ENCODE measurements at places on chromosomes 12 and 14.

GRCh38 chr14:88128816-88129215 is 123.9 kb downstream of the GPR65 start:
- DNase-seq: no peak

DNA sequence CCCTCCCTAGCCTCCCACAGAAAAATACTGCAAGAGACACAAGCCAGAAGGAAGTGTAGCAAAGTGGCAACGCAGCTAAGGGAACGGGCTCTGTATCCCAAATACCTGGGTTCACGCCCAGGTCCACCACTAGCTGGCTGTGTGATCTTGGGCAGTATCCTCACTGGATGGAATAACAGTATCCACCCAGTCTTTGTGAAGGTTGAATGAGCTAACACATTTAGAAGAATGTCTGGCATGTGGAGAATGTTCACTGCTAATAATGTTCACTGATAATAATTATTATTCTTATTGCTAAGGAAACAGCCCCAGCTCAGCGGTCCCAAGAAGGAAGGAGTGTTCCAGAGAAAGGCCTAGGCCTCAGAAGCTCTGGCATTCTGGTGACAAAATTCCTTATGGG is 70.9 kb downstream of the VWF start:
- DNase-seq: no peak

DNA sequence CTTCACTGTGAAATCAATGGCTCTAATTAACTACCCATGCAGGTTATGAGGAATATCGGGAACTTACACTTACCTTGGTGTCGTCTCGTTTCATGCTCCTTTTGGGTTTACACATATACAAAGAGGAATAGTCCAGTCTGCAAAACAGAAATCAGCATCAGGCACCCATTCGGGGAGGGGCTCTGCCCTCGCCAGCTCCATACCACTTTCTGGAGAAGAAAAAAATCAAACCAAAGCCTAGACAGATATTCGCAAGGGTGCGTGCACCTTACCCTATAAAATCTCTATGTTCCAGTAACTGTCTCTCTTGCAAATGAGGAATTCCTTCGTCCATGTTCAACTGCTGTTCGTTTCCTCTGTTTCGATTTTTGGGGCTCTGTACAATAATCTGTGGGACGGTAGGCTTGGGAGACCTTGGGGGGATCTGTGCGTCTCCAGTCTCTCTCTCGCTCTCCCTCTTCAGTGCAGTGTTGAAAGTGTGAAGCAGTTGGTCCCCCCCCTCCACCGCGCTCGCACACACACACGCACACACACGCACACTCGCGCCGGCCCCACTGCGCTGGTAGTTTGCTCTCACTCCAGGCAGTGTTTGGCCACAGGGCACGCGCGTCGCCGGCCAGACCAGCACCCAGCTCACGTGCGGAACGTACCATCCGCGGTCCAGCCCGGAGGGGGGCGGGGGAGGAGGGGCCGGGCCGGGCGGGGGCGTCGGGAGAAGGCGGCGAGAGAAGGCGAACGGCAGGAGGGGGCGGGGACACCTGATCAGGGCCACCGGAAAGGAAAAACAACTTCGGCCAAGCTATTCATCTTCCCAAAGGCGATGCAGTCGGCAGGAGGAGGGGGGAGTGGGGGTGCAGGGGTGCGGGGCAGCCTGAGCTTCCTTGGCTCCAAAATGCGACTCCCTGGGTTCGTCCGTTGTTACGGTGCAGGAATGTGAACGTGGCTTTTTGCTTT is at the start of gene BHLHE41:
Gene BHLHE41 (minus strand): TSS at position 592 of the 954 bp plus-strand sequence. CDS start 258 bp downstream, at position 334.
- no peak for DNase-seq

- no peak for DNase-seq
These were observed 37.8 kb downstream of the HCAR2 start for GRCh38 chr12:122665349-122665748.

GRCh38 chr12:1993341-1993740 is 10.9 kb downstream of the DCP1B start:
- no peak for DNase-seq

GRCh38 chr14:49861699-49862088 is 9.1 kb upstream of the NEMF start:
- peak; percentile 78 for DNase-seq

DNA sequence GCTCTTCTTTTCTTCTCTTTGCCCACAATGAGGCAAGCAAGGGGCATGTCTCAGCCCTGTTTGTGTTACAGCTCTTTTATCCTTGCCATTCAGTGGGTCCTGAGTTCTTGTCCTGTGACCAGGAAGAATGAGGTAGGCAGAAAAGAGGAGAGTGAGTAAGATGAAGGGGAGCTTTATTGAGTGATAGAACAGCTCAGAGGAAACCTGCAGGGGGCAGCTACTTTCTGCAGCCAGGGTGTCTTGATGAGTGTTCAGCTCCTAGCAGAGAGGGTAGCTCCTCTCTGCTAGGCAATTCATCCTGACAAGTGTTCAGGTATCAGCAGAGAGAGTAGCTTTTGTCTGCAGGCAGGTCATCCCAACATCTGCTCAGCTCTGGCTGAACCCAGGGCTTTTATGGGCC is 41.0 kb downstream of the HSD17B6 start:
- no peak for DNase-seq

GRCh38 chr14:74491956-74492775 is 939 bp downstream of the NPC2 start:
- no peak for DNase-seq

DNA sequence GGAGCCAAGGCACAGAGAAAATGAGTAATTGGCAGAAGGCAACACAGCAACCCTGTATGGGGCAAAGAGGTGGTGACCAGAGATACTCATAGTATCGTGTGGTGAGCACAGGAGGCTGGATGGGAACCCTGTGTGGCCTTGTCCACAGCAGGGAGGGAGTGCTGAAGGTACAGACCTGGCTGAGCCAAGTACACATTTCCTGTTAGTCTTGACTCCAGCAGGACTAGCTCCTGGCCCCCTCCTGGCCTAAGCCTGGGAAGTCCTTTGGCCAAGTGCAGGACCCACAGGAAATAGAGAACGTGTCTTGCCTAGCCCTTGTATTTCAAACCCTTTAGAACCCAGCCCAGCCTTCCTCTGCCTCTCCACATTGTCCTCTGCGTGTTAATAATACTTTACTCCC is 289.8 kb upstream of the PWP1 start:
- DNase-seq: no peak

DNA sequence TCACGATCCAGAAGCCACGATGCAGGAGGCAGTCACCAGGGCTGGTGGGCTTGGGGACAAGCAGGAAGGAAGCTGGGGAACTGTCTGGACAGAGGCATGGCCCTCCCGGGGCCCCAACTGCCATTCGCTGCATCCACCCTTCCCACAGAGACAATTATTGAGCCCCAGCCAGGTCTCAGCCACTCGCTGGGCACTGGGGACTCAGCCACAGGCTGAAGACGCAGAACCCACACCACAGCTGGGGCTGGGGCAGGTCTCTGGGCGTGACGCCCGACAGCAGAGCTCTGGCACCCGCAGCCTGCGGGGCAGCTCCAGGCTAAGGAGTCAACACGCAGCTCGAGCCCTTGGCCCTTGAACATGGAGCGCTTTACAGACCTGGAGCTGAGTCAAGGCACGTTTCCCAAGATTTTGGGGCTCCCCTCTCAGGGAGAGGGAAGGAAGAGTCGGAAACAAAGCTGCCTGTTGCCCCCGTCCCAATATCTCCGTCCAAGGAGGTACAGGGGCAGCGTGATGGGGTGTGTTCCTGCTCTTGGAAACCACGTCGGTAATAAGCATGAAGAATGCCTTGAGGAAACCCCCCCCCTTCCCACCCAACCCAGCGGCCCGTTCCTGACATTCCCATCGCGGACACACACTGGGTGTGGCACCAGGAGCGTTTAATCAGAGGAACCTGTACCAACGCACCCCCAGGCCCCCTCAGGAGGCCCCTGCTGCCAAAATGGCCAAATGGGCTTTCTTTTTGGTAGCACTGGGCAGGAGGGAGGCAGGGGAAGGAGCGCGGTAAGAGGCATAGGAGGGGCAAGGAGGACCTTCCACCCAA is 6.7 kb downstream of the RIMBP2 start:
- DNase-seq: no peak

DNA sequence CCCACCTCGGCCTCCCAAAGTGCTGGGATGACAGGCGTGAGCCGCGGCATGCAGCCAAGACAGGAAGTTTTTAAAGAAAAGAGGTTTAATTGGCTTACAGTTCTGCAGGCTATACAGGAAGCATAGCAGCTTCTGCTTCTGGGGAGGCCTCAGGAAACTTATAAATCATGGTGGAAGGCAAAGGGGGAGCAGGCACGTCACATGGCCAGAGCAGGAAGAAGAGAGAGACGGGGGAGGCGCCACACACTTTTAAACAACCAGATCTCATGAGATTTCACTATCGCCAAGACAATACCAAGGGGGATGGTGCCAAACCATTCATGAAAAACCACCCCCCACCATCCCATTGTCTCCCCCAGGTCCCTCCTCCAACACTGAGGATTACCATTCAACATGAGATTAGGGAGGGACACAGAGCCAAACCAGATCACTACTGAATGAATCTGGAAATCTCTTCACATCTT is 14.1 kb downstream of the CCDC63 start:
- DNase-seq: no peak

DNA sequence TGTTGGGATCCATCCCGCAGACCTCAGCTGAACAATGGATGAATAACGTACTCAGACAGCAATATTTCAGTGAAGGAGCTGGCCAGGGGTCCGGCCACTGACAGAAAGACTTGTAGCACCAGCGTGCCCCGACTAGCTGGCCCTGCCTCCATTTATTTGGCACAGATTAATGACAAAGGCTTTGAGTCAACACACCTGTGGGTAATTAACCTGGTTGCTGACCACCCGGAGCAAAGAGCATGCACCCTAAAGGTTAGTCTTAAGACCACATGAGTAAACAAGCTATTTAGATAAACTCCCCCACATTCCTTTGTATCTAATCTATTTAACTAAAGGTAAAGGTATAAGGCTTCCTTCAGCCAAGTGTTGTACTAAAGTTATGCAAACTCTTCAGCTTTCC is 868.6 kb downstream of the LRFN5 start:
- no peak for DNase-seq

DNA sequence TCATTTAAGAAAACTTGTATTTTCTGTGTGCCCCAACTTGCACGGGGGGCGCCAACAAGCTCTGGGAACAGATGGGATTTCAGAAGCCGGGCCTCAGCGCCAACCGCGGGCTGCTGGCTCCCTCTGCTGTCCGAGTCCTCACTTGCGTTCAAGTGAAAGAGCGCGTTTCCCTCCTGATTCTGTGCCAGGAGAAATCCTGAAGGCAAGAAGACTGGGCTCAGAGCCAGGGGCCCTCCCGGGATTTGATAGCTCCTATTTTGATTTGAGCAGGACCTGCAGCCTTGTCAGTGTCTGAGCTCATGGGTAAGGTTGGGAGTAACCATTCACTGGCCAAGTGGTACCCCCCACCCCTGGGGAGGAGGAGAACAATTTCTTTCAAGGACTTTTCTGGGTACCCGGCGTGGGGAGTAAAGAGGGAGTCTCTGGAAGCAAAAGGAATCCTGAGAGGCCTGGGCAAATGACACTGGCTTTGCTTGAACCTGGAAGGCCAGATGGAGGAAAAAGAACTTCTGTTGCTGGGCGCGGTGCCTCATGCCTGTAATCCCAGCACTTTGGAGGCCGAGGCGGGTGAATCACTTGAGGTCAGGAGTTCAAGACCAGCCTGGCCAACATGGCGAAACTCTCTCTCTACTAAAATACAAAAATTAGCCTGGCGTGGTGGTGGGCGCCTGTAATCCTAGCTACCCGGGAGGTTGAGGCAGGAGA is 179.0 kb upstream of the RGS6 start:
- DNase-seq: peak; percentile 54

- no peak for DNase-seq
These were observed 13.9 kb upstream of the EIF2S3B start for GRCh38 chr12:10491766-10492165.

GRCh38 chr12:122895320-122895703 is 612 bp downstream of the VPS37B start:
- DNase-seq: no peak

DNA sequence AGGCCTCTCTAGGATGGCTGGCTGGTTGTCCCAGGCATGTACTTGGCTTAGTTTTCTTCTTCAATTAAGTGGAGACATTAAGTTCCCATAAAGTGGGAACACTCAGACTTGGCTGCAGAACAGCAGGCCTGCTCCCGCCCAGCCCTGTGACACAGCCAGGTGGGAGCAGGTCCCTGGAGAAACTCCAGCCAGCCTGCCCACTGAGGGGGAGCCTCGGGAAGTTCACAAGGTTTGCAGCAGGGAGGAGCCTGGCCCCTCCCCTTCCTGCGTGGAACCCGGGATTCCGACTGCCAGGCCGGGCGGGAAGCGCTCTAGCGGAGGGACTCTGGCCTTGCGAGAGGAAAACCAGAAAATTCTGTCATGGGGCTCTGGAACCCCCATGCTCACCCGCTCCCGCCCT is 98.3 kb upstream of the EVL start:
- no peak for DNase-seq

- no peak for DNase-seq
These were observed 38.6 kb downstream of the CYP46A1 start for GRCh38 chr14:99722741-99723140.

DNA sequence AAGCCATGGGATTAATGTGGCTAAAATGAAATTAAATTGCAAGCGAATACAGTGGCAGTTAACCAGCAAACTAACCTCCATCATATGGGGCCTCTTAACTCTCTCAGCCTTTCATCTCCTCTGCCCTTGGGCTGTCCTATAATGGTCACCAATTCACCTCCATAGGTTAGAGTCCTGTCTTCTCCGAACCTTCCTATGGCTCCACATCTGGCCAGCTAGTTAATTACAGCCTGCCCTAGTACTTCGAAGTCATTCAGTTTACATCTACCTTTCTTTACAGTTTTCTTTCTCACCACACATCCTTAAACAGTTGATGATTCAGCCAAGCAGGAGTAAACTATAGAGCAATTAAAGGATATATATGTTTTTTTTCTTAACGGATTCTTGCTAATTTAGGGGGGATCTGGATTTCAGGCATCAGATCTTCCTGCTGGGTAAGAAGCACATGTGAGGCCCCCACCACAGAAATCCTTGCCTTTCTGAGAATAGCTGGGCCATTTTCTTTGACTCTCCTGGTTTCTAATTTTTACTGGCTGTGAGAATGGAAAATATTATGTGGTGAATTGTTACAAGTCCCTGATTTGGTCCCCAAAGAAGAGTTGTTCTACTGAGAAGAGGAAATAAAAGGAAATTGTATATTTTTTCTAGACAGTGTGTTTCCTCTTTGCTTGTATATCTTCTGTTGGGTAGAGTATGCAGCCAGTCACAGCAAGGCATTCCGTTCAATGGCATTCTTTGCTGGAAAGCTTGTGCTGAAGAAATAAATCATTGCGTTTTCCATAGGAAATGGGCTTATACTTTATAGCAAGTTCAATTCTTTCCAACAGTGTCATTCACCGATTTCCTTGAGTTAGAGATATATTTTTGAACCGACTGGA is 16.7 kb downstream of the HMGA2 start:
- DNase-seq: no peak

GRCh38 chr14:69879175-69880043 is at the start of gene SMOC1:
Gene SMOC1, plus strand, starts transcription at chr14:69879416. Its CDS starts 263 bp downstream, at chr14:69879679.
- DNase-seq: no peak

All from Jurkat, Clone E6-1 (cell line).